Fibroblast of the conjunctiva (primary cell): ENCODE measurements at places on chromosomes 2 and 18.

DNA sequence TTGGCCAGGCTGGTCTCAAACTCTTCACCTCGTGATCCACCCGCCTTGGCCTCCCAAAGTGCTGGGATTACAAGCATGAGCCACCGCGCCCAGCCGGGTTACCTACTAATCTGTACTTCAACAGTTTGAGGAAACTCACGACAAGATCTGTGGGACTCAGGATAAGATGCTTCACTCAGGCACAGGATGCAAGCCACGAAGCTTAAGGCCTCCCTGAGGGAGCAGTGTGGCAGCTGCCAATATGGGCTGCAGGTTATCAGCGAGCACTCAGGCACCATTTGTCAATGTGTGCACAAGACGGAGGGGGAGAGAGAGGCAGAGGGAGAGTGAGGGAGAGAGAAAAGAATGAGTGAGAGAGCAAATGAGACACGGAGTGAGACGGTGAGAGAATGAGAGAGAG lies 173.6 kb upstream of the RAB6C start:
- DNase-seq = no peak

GRCh38 chr2:194735837-194736542 lies 921.0 kb upstream of the SLC39A10 start:
- DNase-seq = no peak

GRCh38 chr2:209772290-209772685 lies 656 bp downstream of the UNC80 start:
- DNase-seq = no peak

DNA sequence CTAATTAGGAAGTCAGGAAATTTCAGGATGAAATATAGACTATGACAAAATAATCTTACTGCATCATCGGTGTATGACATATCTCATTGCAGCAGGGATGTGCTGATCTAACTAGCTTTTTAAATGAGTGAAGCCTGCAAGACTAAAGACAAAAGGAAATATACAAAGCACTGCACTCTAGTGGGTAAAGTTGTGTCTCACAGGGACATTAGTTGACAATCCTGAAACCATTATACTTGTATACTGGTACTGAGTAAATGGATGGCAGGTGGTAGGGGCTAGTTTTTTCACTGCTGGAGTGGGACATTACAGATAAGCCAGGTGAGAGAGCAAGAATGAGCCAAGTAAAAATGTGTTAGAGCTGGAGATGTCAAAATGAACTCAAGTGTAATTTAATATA lies 317.5 kb upstream of the RAB6C start:
- no peak for DNase-seq
